Amygdala (tissue), 56 donors: ENCODE measurements at places on chromosomes 11 and 22.

- DNase-seq: no peak
Measured at GRCh38 chr22:38276166-38276565, 3.4 kb upstream of the TMEM184B start.

DNA sequence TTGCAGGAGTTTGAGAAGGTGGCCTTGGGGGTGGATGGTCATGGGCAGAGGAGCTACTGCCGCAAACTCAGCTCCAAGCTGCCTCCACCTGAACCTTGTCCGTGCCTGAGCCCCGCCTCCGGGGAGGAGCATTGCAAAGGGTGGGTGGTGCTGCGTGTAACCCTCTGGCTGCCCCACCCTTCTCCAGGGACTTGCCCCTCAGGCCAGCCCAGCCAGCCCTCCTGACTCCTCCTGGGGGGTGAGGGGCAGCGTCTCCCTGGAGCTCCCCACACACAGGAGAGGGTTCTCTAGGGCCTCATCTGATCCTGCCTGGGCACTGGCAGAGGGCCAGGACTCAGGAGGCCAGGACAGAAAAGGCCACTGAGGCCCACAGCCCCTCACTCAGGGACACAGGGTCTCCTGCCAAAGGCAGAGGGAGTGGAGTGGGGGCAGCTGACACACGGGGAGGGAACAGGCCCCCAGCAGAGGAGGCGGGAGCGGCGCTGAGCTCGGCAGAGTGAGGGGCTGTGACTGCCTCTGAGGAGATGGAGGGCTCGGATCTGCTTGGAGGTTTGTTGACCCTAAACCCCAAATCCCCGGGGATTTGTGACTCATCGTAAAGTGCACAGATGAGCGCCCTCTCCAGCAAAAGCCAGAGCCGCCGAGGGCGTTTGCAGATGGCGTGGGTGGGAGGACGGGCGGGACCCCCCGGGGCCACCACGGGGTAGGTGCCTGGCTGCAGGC is 12.8 kb downstream of the BRSK2 start:
- no peak for DNase-seq

GRCh38 chr11:93512073-93512475 is 31.1 kb downstream of the SMCO4 start:
- no peak for DNase-seq

DNA sequence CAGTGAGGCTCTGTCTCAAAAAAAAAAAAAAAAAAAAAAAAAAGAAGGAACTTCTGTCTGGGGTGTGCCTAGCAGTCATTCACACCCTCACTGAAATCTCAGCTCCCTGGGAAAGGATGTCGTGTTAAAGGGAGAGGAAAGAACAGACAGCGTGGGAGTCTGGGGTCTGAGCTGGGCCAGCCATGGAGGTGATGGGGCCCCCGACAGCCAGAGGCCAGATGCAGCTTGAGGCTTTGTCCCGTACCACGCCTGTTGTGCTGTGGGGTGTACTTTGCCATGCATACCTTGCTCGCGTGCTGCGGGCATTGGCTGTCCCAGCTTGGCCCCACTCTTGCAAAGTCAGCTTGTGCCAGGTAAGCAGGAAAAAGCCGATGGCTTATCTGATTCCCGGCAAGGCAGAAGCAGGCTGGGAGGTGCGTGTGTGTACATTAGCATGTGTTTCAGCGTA is 4.6 kb downstream of the SYT12 start:
- DNase-seq: no peak

- no peak for DNase-seq
Measured at GRCh38 chr22:46598737-46599424, 21.3 kb upstream of the GRAMD4 start.
